ENCODE measurements at places on chromosomes 11 and 22.
A peak's percentile ranks its signal among the peaks of the same experiment; 100 is the strongest.

DNA sequence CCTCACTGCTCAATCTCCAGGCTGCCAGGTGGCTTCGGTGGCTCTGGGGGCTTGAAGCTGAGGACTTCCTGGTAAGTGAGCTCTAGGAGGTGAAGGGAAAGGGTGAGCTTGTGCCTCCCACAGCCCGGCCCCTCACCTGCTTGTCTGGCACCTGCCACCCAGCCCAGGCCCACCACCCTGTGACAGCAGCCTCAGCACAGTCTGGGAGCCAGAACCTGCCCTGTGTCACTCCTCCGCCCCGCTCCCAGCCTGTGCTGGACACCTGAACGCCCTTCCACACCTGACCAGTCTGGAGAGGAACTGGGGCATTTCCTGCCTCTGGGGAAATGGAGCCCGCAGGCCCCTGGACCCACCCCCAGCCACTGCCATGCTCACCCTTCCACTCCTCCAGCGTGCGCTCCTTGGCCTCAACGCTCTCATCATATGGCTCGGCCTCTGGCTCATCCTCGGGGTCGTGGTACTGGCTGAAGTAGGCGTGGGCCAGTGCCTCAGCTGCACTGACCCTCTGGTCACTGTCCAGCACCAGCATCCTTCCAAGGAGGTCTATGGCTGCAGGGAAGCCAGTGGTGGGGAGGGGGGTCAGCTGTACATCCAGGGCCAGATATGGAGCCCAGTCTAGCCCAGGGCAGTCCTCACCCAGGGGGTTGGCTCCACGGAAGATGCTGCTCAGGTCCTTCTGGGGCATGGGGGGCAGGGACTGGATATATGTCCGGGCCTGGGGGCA lies 3.6 kb upstream of the MAPK12 start:
- DNase-seq, result no peak

DNA sequence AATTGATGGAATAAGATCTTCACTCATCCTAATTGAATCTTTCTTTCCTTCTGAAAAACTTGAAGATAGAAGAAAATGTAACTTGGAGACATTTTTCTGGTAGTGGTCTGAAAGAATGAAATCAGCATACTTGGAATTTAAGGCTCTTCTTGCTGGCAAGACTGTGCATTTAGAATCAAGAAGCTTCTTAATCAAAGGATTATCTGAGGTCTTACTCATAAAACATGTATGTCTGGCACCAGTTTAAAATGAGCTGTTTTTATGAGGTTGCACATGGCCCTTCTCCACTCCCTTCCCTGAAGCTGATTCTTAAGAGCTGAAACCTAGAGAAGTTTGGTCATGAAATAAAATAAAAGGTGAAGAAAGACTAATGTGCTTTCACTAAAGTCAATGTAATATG lies 77.3 kb downstream of the ARHGEF12 start:
- no peak for DNase-seq

GRCh38 chr11:110805756-110806155 lies 93.5 kb upstream of the ARHGAP20 start:
- DNase-seq, result no peak

- DNase-seq, result no peak
These were observed 8.6 kb downstream of the OMP start for GRCh38 chr11:77111277-77111676.

DNA sequence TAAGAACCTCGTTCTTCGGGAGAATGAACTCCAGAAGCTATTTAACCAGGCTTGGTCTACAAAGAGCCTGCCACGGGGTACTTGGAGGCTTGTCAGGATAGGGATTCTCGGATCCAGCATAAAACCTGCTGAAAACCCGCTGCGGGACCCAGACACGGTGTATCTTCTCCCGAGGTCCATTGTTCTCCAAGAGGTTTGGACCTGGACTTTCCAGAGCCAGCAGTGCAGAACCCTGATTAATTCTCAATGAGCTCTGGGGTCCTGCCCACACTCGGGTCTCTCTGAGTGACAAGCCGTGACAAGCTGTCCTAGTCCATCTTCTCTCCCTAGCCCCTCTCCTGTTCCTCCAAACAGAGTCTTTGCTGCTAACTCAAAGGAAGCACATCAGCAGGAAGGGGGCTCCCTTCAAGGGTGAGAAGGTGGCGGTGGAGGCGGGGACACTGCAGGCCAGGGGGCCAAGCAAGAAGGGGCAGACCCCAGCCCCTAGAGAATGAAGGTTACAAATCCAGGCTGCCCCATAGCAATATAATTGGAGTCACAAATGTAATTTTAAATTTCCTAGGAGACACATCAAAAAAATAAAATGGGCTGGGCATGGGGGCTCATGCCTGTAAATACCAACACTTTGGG lies 12.2 kb downstream of the SHANK2 start:
- no peak for DNase-seq

GRCh38 chr22:18088825-18089568 lies 11.2 kb downstream of the PEX26 start:
- DNase-seq, result no peak

DNA sequence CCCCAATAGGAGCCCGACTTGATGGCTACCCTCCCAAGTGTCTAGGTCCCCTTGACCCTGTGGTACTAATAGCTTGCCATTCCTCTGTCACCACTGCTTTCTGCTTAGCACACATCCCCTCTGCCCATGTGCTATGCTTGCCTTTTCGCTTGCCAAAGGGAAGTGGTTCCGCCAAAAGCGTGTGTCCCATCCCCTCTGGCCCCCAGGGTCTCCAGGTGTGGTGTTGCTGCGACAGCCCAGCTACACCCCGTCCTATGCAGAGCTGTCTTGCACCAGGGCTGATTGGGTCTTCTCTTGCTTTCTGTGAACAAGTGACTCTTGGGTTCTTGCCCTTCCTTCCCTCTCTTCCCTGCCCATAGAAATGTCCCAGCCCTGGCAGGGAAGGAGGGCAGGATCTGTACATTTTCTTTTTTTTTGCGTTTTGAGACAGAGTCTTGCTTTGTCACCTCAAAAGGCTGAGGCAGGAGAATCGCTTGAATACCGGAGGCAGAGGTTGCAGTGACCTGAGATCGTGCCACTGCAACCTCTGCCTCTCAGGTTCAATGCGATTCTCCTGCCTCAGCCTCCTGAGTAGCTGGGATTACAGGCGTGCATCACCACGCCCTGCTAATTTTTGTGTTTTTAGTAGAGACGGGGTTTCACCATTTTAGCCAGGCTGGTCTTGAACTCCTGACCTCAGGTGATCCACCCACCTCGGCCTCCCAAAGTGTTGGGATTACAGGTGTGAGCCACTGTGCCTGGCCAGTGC lies 3.9 kb downstream of the TANGO2 start:
- no peak for DNase-seq

DNA sequence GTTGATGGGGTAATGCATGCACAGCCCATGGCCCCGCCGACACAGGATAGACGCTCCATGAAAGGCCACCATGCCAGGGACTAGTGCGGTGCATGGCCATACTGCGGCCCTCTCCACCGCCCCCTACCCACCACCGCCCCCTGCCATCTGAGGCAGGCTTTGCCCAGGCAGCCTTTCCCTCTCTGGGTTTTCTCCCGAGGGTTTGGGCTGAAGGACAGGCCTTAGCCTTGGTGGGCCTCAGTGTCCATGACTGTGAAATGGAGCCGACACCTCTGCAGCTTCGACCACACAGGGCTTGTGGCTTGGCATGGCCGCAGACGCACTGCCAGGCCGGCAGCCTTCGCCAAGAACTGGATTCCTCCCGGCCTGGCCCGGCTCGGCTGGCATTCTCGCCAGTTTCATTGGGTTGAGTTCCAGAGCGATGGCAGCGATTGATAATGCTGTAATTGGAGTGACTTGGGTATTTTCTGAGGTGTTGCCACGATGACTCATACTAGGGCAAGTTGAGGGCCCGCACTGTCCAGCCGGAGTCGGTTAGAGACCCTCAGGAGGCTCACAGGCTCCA lies 111.3 kb downstream of the WNT7B start:
- DNase-seq, result no peak

DNA sequence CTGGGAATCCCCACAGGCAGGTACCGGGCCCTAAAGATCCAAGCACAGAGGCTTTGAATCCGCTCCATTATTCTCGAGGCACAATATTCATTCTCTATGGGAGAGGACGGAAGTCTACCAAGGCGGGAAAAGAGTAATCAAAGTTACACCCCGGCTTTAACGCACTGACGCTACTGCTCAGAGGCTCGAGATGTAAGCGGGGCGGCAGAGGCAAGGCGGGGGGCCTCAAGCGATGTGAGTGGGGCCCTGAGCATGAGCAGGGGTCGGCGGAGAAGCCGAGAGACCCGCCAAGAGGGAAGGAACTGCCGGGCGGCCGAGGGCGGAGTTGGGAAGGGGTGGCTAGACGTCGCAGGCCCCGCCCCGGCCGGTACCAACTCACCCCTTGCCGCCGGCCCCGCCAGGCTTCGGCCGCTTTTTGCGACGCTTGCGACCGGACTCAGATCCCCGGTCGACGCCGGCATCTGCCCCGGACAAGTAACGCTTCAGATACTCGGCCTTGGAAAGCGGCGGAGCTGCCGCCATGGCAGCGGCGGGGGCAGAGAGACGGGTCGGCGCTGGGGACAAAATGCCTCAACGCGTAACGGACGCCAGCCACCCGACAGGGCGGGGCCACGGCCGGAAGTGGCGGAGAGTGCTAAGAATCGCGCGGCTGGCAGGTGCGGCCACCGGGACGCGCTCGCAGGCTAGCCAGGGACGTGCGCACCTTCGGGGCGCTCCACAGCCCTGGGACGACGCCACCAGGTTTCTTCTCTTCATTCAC lies at the start of gene BUD13:
Gene BUD13, minus strand, starts transcription at position 545 of the 760 bp plus-strand sequence. Its CDS starts 23 bp downstream, at position 522.
- peak; percentile 87 for DNase-seq

- DNase-seq, result no peak
These were observed 7.2 kb downstream of the KCNK7 start for GRCh38 chr11:65588199-65589054.

DNA sequence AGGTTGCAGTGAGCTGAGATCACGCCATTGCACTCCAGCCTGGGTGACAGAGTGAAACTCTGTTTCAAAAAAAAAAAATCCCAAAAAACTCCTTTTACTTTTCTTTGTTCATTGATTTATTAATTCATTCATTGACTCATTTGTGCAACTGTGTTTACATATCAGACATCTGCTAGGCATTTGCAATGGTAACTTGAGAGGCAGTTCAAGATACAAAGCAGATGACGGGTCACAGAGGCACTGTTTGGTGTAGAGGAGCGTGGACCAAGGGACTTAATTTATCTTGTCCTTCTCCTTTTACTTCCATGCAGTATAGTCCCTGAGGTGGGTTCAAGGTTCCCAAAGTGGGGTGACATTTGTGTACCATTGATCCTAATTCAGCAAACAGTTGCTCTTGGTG lies 71.4 kb downstream of the KIAA1671 start:
- DNase-seq, result no peak

GRCh38 chr11:40924915-40925314 lies 534.5 kb downstream of the LRRC4C start:
- no peak for DNase-seq

DNA sequence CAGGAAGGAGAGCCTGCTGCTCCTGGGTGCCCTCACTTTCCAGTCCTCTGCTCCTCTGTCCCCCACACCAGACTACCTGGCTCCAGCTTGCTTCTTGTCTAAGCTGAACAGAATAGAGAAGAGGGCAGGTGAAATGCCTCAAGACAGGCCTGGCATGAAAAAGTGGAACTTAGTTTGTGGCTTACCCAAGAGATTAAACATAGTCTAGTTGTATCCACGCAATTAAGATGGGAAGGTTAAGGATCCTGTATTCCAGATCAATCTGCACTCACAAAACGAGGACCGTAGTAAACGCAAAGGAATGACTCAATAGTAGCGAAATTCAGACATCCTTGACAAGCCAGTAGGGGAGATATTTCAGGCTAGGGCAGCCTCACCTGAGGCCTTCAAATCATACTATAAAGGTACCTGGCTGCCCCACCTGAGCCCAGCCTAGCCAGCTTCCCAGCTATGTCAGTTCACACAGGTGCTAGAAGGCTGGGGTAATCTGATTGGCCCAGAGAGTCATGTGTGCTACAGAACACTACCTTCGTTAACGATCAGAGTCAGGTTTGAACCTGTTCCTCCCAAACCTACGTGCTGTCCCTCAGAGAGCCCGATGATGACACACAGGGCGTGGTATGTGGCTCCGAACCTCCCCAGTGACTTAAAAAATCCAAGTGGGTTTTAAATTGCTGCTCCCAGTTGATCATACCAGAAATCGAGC lies 46.5 kb downstream of the AHNAK start:
- DNase-seq, result peak; percentile 80

GRCh38 chr11:27196203-27196897 lies 155.7 kb downstream of the BBOX1 start:
- DNase-seq, result no peak

- peak; percentile 6 for DNase-seq
These were observed 84.3 kb downstream of the MSANTD4 start for GRCh38 chr11:105937738-105938137.

- DNase-seq, result no peak
These were observed 47.2 kb downstream of the BLID start for GRCh38 chr11:122068837-122069236.

DNA sequence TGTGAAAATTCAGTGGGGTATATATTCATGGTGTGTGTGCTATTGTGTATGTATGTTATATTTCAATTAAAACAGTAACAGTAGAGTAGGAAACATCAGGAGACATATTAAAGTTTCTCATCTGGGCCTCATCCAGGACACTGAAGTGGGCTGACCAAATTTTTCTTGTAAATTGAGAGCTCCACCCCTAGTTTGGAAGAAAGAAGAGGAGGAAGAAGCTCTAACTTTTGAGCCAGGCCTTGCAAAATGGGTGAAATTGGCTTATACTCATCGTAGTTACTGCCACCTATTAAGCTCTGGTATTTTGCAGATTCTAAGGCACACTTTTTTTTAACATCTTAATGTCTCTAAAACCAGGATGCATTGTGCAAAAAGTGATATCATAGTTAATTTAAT lies 33.7 kb downstream of the TSPAN18 start:
- no peak for DNase-seq

DNA sequence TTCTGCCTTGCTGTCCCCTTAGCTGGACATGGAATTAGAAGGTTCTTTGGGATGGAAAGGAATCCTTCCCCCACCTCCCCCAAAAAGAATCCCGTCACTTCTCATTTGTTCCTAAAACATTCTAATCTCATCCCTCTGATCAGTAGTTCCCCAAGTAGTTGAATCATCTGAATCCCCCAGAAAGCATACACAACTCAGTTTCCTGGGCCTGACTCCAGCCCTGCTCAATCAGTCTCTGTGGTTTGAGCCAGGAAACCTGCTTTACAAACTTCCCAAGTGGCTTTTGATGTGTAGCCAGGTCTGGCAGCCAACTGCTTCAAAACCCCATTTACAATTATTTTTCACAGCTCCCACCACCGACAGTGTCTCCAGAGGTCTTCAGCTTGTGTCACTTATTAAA lies 20.2 kb downstream of the C22orf31 start:
- DNase-seq, result no peak

DNA sequence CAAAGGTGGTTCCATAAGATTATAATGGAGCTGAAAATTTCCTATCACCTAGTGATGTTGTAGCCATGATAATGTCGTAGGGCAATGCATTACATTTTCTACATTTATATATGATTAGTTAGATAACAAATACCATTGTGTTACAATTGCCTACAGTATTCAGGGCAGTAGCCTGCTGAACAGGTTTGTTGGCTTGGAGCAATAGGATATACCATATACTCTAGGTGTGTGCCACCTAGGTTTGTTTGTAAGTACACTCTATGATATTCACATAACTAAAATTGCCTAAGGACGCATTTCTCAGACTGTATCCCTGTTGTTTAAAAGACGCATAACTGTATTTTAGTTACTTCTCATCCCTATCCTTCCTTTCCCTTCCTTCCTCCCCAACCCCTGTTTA lies 13.6 kb downstream of the PLEKHB1 start:
- DNase-seq, result no peak

Measured in NCI-H2029 (cell line).